Anterior cingulate cortex (tissue), 58 donors: ENCODE measurements at places on chromosomes 5 and 9.

DNA sequence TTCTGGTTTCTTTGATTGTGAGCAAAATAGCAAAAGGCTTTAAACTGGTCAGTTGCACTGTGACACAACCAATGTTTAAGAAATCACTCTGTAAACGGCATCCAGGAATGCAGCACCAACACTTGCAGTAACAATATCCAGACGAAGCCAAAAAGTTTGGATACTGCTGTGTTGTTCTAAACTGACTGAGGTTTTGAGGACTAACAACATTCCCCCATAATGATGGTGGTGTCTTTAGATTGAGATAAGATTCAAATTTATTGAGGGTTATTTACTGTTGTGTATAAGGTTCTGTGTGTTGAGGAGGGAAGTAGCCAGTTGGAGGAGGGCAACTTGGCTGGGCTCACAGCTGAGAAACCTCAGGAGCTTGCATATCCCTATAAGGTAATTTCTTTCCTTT, 353.6 kb downstream of the BNC2 start:
- DNase-seq: no peak

- DNase-seq: no peak
Observed at GRCh38 chr9:132694144-132694543, 23.9 kb downstream of the GTF3C4 start.

DNA sequence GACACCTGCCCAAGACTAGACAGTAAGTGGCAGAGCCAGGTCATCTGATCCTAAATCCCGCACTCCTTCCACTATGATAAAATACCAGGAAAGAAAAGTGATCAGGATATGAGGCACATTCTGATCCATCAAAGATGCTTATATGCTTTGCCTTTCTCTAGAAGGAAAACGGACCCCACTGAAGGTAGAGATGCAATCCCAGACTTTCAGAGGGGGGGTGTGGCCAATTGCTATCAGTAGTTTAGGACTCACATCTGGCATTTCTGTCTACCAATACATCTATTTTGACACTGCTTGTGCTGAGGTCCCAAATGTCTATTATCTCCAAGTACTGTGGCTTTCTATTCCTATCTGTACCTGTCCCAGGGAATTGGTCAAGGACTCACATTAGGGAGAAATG, 1.7 kb downstream of the TRIM52 start:
- DNase-seq: no peak

- no peak for DNase-seq
Observed at GRCh38 chr9:134235366-134235765, 71.0 kb upstream of the RNU6ATAC start.

DNA sequence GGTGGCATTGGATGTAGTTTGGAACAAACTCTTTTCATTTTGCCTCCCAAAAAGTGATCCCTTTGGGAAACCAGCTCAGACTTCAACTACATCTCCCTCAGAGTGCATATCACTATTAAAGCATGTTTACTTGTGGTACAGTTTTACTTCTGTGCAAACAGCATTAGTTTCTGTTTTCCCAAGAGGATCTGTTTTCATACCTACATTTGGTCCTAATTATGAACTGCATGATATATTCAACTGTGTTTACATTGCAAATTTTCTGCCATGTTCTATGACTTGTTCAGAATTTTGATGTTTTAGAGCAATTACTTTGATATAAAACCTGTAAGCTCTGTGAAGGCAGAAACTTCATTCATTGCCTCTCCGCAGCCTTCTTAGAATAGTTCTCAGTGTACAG, 681.5 kb upstream of the ACO1 start:
- DNase-seq: no peak

- no peak for DNase-seq
Observed at GRCh38 chr5:76458486-76458830, 55.4 kb downstream of the IQGAP2 start.

DNA sequence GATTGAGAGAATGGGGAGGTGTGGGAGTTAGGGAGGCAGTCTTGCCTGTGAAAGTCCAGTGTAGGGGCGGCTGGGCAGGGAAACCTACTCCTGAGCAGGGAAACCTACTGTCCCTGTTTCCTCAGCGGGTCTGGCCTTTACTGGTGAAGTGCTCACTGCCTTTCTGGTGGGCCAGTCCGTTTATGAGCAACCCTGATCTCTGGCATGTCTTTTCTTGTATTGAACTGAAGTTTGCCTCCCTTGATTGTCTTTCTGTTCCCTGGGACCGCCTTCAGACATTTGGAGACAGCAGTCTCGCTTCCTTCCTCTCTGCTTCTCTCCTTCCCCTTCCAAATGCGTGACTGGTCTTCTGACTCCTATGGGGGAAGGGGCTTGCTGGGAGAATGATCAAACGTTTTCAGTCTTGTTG, 2.9 kb downstream of the SNX18 start:
- no peak for DNase-seq

- DNase-seq: no peak
Observed at GRCh38 chr5:72790186-72790585, 26.3 kb upstream of the TNPO1 start.

GRCh38 chr9:21294904-21295538, 10.1 kb downstream of the IFNA5 start:
- DNase-seq: no peak

DNA sequence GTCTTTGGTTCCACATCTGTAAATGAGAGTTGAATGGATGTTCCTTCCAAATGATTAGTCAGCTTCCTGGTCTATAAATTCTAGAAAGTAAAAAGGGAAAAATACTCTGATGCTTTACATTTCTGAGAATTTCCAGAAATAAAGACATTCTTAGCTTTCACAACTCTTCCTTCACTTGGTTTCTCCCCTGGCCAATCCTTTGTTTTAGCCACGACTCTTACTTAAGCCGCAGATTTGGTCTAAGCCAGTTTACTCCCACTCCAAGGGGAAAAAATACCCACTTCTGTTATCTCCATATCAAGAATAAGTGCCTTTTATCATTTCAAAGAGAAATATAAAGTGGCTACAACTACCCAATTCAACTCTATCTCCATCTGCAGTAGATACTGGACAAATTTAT, 29.7 kb downstream of the PWWP2A start:
- no peak for DNase-seq

DNA sequence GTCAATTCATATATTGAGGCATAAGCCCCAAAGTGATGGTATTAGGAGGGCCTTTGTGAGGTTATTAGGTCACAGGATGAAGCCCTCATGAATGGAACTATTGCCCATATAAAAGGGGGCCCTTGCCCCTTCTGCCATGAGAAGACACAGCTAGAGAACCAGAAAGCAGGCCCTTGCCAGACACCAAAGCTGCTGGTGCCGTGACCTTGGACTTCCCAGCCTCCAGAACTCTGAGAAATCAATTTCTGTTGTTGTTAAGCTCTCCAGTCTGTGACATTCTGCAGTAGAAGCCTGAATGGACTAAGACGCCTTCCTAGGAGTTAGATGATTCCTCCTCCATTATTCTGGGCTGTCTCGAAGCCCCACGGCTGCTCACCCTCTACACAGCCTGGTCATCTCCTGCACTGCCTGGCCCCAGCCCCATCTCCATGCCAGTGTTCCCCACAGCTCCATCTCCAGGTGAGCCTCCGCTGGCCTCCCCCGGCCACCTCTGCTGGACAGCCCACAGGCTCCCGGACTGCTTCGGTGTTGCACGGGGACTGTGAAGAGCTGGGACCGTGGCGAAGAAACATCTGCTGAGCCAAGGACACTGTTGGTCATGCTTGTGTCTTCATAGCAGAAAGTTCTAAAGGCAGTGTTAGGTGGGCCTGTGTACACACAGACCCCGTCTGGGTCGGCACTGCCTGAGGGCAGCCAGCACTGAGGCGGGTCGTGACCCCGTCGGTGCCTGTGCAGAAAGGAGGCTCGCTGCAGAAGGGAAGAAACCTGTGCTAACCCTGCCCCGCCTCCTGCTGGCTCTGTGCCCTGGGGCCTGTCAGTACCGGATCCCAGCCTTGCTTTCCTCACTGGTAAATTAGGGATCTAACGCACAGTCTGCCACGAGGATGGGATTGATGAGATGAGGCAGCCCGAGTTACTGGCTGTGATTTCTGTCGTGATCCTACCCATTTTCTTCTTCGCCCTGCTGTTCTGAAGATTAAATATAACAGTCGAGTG, 55.1 kb upstream of the CNOT6 start:
- no peak for DNase-seq

GRCh38 chr9:1522219-1522767, 472.1 kb downstream of the DMRT2 start:
- DNase-seq: no peak

DNA sequence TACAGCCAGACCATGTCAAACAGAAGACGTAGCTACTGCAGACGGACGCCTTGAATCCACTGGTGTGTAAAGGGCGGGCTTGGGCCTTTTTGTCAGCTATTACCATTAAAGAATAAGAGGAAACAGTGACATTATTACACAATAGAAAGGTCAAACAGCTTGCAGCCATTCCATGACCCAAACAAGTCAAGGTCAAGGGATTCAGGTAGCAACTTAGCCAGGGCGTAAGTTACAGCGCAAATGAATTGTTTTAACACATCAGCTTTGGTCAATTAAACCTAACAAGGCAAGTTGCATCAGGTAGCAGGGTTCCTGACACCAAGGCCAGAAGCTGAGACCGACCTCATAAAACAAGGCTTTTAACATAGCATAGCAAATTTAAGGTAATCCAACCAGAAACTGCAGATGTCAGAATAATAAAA, 15.3 kb downstream of the NFIB start:
- no peak for DNase-seq

GRCh38 chr9:112408275-112408674, 28.4 kb downstream of the HSDL2 start:
- DNase-seq: no peak

- no peak for DNase-seq
Observed at GRCh38 chr9:82513242-82513751, 524.7 kb downstream of the SPATA31D1 start.

DNA sequence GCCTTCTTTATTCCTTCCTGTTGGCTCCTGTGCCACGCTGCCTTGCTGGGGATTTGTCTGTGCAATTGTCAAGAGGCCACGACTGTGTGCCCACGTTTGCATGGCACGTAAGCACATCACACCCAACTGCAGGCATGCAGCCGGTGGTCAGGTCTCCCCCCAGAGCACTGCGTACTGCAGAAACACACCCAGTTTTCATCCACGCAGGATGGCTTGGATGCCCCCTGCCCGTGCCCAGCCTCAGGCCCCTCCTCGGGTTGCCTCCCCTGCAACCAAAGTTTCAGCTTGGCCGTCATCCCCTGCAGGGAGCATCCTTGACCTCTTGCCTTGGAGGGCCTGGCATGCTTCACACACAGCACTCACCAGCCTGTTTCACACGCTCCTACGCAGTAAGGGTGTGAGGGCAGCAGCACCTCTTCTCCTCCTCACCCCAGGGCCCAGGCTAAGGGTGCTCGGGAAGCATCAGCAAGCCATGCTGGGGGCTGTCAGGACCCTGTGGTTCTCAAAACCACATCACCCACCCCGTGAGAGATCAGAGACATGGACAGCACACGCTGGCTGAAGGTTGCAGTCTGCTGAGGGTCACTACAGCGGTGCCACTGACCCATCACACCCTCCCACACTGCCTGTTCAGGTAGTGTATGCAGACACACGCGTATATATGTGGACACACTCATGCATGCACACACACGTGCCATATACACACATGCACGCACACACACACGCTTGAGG, 3.1 kb downstream of the MRPL36 start:
- DNase-seq: no peak

DNA sequence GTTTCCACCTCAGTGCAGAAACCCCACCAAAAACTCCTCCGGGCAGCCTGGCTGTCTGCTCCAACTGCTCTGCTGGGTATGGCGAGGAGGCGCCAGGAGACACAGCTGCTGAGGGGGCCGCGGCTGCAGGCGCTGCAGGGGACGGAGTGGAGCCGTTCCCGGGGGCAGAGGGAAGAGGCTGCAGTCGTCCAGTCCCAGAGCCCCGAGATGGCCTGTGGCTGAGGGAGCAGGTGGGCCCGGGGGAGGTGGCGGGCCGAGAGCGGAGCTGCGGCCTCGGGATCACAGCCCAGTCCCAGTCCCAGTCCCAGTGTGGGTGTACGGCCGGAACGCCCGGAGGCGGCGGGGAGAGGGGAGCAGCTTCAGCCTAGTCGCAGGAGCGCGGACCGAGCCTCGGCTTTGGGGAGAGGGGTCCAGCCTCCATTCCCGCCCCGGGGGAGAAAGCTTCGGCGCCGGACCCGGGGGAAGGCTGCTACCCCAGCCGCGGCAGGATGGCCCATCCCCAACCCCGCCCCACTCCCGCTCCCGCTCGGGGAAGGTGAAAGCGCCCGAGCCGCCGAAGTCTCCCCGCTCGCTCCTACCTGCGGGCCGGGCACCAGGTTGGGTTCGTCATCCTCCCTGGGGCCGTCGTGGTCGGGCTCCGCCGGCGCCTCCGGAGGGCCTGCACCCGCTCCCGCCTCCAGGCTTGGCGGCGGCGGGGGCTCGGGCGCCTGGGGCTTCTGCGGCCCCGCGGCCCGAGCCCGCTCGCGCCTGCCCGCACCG, 513 bp downstream of the FAM193B start:
- no peak for DNase-seq

GRCh38 chr5:33008751-33009418, 297.8 kb downstream of the NPR3 start:
- no peak for DNase-seq

- DNase-seq: no peak
Observed at GRCh38 chr5:107853696-107854095, 183.0 kb upstream of the EFNA5 start.

DNA sequence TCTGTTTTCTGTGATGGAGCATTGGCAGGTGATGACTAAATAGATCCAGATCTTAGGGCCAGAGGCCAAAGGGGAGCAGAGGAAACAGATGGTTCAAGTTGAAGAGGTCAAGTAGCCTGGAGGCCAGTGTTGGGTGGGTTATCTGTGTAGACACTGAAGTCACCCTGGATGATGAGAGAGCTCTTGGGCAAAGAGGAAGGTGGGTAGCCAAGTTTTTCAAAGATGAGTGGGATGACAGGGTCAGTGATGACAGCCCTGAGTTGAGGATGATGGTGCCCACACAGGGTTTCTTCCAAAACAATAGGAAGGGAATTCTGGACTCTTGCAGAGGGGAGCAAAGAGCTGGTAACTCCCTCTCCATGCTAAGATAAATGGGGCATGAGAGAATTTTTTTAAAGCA, 76.6 kb downstream of the CD180 start:
- no peak for DNase-seq

DNA sequence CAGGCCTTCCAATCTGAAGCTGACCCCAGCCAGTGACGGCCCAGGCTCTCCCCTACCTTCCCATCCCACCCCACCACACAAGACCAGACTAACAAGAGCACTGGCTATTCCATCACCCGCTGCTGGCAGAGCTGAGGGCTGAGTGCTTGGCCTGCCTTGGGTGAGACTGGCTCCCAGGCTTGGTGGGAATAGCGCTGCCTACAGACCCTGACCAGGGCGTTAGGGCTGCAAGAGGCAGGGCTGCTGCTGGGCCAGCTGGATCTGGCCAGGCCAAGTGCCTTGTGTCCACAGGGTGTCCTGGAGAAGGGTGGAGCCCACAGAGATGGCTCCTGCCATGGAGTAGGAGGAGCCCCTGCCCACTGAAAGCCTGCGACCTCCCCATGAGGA, 31.6 kb upstream of the ANGPTL2 start:
- DNase-seq: no peak

GRCh38 chr9:108634204-108634603, 221.6 kb downstream of the ACTL7B start:
- no peak for DNase-seq
